Endothelial cell (in vitro differentiated cells): ENCODE measurements at places on chromosomes 2 and 18. TPM values are rescaled to one million over a fixed set of nuclear protein-coding genes. Genes with fewer than 3 reads are reported as not detected.

DNA sequence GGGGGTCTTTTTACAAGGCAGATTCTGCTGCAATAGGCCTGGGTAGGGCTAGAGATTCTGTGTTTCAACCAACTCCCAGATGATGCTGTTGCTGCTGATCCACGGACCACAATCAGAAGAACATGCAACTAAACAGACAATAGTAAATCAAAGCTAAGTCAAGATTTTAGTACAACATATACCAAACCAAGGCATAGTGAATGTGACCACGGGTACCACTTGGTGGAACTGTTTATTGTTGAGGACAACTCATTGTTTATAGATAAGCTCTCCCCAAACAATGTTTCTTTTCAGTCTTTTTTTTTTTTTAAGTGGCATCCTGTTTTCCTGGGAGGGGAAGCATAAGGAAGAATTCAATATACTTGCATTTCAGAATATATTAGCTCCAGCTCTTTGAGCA, 36.0 kb upstream of the DARS1 start:
- DNase-seq = no peak

DNA sequence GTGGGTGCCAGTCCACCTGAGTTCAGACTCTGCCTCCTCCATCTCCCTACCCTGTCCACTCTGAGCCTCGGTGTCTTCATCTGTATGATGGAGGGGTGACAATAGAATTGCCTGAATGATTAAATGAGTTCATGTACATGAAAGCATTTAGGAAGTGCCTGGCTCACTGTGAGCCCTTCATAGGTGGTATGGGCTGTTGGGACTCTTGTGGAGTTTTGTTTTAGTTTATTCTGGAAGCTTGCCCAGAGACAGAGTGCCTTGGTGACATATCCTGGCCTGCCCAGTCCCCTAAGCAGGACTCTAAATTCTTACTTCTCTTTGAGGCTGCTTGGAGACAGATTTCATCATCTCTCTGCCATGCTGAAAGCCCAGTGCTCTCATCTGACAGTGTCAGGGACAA, 24.5 kb upstream of the GIGYF2 start:
- no peak for DNase-seq

Gene KCNE4
- 0.46 TPM for total RNA-seq

DNA sequence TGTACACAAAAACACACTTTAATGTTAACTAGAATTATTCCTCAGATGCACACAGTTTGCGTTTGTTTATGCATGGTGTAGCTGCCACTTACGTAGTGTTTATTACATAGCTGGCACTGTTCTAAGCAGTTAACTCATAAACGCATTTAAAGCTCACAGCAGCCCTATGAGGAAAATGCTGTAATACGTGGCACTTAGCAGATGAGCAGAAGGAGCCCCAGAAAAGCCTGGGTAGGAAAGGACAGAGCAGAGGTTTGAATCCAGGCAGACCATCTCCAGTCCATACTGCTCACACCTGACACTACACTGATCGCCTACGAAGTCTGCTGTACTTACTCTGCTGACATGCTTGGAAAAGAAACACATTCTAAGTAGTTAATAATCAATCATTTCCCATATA, 66.6 kb downstream of the BCL2 start:
- DNase-seq = no peak

DNA sequence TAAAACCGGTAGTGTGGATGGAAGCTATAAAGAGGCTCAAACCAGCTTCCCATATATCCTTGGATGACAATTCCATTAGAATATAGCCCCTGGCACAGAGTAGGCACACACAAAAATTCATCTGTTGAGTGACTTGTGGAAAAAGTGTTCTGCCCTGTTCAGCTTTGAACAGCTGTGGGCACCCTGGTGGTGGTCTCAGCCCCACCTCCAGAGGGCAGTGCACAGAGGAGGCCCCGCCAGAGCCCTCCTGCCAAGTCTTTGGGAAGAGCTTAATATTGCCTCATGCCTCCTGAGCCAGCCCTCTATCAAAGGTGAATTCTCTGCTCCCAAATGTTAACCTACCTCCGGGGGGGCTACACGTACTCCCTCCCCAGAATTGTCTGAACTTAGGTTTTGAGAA, 30.4 kb downstream of the EPAS1 start:
- DNase-seq = no peak

DNA sequence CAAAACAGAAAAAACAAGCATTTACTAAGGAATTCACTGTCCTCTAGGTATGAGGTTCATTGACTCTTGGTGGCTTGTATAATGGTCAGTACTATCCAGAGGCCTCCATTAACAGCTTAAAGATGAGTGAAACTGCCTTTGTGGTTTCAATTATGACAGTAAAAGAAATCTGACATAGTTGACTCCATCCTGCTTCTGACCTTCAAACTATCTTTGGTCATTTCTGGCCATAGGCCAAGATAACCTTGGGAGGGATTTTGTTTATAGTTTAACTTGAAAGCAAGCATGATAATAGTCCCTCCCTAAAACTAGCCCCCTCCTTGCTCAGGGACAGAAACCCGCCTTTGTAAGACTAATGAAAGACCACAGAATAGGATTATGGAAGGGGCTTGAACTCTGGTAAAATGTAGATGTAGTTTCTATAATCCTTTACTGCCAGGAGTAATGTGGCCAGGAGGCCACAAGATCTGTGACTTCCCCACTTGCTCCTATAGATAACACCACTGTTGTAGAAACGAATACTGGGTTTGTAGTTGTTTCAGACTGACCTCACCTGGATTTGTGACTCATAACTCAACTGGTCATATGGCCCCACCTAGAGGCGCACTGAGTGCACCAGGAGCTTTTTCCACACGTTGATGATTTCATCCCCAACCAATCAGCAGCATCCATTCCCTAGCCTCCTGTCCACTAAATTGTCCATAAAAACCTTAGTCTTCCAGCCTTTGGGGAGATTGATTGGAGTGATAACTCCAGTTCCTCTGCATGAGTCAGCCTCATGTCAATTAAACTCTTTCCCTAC, 8.6 kb upstream of the PLEKHM3 start:
- DNase-seq = peak; percentile 12

DNA sequence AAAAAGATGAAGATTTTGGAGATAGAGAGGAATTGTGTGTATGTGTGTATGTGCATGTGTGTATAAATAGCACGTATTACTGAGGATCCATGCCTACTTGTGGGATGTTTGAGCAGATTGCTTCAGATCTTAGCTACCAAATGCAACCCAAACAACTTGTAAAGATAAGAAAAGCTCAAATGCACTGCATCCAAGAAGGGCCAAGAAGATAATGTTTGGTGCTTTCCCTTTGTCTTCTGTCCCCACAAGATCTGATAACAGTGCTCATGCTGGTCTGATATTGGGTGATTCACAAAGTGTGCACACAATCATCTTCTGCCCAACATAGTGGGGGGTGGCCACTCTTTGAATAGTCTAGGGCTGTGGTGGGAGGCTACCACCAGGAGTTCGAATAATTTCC, 284.8 kb upstream of the CYRIA start:
- DNase-seq = no peak

DNA sequence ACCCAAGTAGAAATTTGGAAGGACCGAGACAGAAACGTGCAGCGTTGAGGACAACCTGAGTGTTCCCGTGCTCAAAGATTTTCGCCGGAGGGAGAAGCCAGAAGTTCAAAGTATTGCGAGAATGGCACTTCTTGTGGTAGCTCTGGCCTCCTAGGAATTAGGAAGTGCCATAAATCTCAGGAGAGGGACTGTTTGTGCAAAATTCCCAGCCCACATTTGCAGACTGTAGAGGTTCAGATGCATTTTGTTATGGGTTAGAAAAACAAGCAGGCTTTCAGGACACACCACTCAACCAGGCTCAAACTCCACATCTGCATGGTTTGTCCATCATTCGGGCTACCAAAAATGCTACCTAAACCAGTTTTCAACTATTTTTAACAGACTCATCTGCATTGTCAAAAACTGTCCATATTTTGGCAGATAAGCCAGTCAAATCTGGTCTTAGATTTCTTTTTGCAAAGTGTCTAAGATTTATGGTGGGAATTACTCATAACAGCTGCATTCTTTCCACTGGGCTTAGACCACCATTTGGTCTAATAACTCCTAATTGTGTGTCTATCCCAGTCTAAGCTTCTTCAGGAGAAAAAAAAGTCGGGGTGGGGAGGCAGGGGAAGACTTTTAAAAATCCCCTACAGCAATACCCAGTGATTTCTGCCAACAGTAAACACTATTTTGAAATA, 422.9 kb downstream of the ARHGAP15 start:
- no peak for DNase-seq

DNA sequence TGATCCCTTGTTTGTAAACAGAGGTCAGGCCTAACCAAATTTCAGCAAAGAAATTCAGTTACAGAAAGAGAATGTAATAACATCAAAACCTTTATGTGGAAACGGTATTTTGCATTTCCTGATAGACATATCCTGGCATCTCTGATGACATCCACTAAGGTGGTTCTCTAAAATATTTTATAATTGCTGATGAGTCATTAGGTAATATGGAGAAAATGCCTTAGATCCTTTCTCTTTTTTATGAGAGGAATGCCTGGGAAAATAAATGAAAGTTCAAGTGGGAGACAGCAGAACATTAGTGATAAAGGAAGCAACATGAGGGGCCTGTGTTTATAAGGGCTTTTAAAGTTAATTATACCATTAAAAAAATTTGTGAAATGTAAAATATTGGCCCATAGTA, 72.6 kb downstream of the PLCL1 start:
- no peak for DNase-seq

DNA sequence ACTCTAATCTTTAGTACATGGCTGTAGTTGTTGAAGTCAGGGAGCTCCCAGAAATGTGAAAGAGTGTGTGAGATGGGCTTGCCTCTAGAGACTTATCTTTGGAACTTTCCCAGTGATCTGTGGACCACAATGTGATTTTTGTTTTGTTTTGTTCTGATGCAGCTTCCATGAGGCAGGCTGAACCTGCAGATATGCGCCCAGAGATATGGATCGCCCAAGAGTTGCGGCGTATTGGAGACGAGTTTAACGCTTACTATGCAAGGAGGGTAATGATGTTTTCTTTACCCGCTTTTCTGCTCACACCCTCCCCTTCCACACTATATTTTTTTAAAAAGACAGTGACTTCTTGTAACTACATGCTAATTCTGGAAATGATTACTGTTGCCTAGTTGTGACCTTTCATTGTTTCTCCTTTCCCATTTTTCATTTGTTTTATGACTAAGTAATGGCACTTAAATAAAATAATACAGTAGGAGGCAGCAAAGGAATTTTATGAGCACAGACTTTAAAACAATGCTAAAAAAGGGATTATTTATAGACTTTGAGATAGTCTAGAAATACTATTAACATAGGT, 29.3 kb downstream of the BCL2L11 start:
- no peak for DNase-seq

DNA sequence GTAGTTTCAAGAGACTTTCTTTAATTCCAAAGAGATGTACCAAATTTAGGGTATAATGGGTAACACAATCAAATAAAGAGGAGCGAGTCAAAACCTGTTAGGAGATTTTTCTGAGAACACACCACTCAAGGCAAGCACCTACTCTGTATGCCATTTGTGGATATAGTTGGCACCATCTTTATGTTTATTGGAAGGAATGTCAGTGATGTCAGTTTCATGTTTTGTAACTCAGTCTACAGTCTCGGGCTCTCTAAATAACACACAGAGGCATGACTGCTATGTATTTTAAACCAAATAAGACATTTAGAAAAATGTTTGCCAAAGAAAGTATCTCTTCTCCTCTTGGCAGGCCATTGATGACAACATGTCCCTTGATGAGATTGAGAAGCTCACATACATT, 59.7 kb downstream of the CPS1 start:
- no peak for DNase-seq

DNA sequence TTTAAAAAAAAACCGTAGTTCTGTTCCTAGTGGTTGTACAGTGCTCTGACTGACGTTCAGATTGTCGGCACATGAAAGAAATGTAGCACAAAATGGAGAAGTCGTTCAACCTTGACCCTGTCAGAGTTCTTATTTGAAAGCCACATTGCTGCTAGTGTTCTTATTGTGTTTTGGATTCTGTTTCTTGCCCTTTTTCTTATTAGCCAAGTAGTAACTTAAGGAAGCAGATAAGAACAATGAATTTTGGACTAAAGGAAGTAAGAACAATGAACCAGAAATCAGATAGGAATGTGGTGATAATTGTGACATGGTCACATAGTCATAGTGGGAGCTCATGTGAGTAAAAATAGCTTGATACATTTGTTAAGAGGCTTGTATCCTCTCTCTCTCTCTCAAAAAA, 45.9 kb downstream of the RPIA start:
- no peak for DNase-seq

- DNase-seq = peak; percentile 31
Observed at GRCh38 chr2:120678926-120679325, 56.7 kb upstream of the GLI2 start.

Gene TANC1
- total RNA-seq = 84.1 TPM

DNA sequence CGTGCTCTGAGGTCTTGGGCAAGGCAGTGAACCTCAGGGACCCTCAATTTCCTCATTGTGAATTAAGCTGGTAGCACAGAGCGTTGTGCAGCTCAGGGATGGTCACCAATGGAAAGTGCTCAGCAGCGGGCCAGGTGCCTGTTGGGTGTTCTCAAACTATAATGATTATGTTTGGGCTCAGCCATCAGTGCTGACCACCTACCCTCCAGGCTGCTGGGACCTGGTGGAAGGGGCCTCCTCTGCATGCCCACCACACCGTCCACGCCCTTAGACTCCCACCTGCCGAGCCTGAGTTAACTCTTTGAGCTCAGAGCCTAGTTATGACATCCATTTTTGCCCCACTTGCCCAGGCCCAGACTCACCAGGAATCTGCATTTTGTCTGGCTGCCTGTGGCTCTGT, 35.0 kb downstream of the GLI2 start:
- DNase-seq = no peak

DNA sequence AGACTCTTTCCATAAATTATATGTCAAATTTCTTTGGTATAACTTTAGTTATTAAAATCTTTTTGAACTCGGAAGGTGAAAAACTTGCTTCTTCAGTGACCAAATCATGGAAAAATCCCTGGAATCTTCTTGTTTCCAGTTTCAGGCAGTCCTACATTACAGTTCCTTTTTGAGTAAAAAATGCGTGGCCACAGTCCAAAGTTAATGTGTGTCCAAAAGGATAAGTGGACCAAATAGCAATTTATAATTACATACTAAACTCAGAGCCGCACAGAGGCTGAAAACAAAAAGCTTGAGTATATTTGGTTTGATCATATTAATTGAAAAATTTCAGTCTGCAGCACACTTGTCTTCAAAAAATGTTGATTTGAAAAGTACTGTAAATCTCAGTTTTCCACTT, 28.4 kb upstream of the DYNC2LI1 start:
- DNase-seq = no peak

DNA sequence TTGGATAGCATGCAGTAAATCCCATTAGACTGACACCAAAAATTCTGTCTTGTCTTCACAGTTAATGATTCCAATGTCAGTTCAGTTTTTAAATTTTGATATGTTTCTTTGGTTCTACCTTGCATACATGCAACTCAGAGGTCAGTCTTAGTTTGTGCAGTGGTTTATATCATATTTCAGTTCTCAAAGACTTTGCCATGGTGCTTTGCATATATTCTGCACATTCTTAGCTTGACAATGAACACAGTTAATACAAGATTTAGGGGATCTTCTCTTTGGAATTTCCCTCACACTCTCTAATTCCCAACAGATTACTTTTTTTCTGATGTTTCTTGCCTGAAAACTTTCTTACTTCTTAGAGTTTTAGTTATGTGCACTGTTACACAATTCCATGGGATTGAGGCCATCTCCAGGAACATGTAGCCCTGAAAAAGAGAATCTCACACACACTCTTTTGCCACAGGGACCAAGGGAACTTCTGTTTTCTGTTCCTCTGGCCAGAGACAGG, 17.3 kb downstream of the NOL4 start:
- DNase-seq = no peak
